ENCODE measurements at places on chromosomes 4 and X. TPM values are rescaled to one million over a fixed set of nuclear protein-coding genes. Genes with fewer than 3 reads are reported as not detected.
A peak's percentile ranks its signal among the peaks of the same experiment; 100 is the strongest.

Gene DMRTC1
- total RNA-seq: not detected

Gene ABLIM2
- total RNA-seq: 6.0 TPM

Gene RAB33B
- 46.8 TPM for total RNA-seq

Gene INTS6L
- 26.1 TPM for total RNA-seq

Gene RIBC1
- not detected for total RNA-seq

Gene GTPBP6
- total RNA-seq: 27.3 TPM

Gene KDR
- 129 TPM for total RNA-seq

Gene GAGE12H
- total RNA-seq: not detected

Gene TLR6
- total RNA-seq: 10.0 TPM

Gene FAM9C
- not detected for total RNA-seq

- no peak for DNase-seq
Measured at GRCh38 chr4:121728798-121729226, 32.0 kb upstream of the ANXA5 start.

GRCh38 chr4:75630937-75631329, 605 bp upstream of the CDKL2 start:
- peak; percentile 16 for DNase-seq

GRCh38 chrX:69177511-69178162, 12.4 kb upstream of the PJA1 start:
- DNase-seq: no peak

- DNase-seq: no peak
Measured at GRCh38 chrX:22343192-22343591, 70.5 kb downstream of the CBLL2 start.

- no peak for DNase-seq
Measured at GRCh38 chr4:85358831-85359230, 116.1 kb upstream of the ARHGAP24 start.

- no peak for DNase-seq
Measured at GRCh38 chr4:106541253-106541652, 172.7 kb upstream of the GIMD1 start.

DNA sequence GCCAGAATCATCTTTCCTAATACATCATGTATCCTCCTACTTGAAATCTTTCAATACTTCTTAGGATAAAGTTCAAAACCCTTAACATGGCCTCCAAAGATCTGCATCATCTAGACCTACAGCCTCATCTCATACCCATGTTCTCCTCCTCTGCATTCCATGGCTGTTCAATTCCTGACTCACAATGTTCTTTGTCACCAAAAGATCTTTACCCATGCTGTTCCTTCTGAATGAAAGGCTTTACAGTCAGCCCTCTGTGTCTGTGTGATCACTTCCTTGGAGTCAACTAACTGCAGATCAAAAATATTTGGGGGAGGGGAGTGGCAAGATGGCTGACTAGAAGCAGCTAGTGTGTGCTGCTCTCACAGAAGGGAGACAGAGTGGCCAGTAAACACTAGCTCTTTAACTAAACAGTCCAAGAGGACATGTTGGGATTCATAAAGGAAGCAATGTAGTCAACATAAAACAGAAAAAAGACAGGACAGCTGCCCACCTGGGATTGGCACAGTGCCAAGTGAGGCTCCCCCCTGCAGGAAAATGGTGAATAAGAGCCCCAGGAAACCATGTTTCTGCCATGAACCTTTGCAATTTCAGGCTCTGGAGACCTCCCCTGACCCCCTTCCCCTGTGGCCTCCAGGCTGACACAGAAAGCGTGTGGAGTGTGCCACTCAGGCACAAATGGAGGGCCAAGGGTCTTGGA, 31.9 kb downstream of the CBR4 start:
- no peak for DNase-seq

- DNase-seq: peak; percentile 26
Measured at GRCh38 chr4:7375427-7375826, 59.3 kb downstream of the PSAPL1 start.

DNA sequence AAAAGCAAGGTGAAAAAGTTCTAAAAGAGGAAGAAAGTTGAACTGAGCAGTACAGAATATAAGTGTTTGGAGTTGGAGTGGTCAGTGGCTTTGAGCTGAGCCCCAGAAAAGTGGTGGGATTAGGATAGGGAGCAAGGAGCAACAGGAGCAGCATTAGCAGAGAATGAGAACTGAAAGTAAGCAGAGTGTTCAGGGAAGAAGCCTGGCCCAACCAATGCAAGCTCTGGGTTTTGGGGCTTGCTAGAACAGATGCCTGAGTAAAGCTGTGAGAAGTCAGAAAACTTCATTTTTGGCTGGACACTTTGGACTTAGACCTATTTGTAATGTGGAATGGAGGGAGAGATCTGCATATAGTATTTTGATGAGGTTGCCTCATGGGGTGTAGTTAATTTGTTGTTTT, 17.8 kb downstream of the JADE1 start:
- no peak for DNase-seq

DNA sequence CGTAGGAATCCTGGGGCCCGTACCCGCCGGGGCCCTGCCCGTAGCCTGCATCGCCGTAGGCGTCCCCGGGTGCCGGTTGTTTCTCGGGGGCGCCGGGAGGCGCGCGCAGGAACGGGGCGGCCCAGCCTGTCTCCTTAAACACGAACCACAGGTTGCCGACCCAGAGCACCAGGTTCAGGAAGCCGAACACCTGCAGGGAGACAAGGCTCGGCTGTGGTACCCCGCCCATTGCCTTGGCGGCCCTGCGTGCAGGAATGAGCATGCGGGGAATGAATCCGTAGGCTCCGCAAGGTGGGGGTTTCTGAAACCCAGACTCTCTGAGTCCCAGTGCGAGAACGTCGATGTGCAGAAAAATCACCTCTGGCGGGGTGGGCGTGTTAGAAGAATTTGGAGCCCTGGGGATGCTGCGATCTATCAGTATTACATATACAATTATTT, 5.4 kb upstream of the PRICKLE3 start:
- DNase-seq: no peak

- no peak for DNase-seq
Measured at GRCh38 chrX:114101081-114101480, 482.8 kb upstream of the HTR2C start.

DNA sequence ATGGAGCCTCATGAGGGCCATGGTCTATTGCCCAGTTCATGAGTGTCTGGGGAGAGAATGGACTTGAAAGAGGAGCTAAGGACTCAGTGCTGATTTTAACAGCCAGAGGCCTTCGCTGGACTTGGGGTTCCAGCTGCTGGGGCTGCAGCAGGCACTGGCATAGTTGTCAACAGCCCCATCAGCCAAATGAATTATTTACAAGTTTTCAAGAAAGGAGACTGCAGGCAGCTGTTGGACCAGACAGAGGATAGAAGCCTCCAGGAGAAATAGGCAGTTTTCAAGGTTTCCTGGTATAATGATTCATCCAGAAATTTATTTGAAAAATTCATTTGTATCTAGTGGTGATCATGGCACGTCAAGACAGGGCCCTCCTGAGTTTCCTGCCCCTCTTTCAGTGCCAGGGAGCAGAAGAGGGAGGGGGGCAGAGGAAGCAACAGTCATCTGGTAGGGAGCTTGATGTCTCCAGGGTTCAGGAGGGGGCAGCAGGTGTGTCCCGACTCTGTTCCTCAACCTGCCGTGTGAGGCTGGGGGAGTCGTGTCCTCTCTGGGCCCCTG, 63.1 kb upstream of the GPR78 start:
- no peak for DNase-seq

- no peak for DNase-seq
Measured at GRCh38 chrX:9671998-9672397, 93.6 kb downstream of the GPR143 start.

- peak; percentile 68 for DNase-seq
Measured at GRCh38 chr4:80335554-80336358, at the start of gene CFAP299. Gene CFAP299 (plus strand): TSS chr4:80335730.

DNA sequence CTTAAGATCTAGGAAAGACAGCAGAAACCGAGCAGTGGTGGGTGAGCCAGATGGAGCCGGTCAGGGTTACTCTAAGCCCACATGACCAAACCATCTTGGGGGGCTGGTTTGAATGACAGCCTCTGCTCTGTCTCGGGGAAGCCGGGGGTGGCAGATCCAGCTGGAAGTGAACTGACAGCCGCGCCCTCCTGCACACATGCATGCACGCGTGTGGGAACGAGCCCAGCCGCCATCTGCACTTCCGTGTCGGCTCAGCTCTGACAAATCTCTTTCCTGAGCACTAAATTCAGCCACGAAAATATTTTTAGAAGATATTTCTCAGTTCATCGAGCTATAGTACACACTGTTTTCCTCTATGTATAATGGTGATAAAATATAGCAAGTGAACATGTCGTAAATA, 115.5 kb downstream of the DCTD start:
- DNase-seq: no peak

- DNase-seq: no peak
Measured at GRCh38 chr4:8539661-8540060, 40.5 kb upstream of the GPR78 start.

GRCh38 chr4:105543881-105544280, 8.5 kb upstream of the ARHGEF38 start:
- DNase-seq: no peak

GRCh38 chr4:38306482-38307071, 346.4 kb downstream of the PTTG2 start:
- DNase-seq: no peak

GRCh38 chr4:38837849-38838248, 18.8 kb downstream of the TLR6 start:
- DNase-seq: no peak

Data from uterus (tissue), 4 donors.